ENCODE measurements at places on chromosomes 7 and 10.
A peak's percentile ranks its signal among the peaks of the same experiment; 100 is the strongest.

DNA sequence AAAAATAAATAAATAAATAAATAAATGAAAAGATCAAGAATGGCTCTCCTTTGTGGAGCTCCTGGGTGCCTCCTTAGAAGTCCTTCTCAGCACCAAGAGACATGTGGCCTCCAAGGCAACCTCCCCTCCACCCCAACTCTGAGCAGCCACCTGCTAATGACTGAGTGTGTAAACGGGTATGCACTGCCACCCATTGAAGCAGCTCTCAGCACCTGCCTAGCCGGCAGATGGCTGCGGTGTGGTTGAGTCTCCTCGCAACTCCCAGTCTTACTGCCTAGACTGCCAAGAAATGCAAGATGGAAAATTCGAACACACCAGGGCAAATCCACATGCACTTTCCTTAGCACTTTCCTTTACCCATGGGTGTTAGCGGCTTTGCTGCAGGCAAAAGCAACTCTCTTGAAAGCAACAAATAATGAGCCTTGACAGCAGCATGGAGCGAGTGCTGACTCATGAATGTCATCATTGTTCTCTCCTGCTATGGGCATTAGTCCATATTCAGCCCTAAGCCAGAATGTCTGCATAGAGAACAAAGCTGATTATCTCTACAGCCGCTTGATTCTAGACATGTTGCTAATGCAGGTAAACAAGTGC lies 913.9 kb upstream of the AUTS2 start:
- DNase-seq: no peak

DNA sequence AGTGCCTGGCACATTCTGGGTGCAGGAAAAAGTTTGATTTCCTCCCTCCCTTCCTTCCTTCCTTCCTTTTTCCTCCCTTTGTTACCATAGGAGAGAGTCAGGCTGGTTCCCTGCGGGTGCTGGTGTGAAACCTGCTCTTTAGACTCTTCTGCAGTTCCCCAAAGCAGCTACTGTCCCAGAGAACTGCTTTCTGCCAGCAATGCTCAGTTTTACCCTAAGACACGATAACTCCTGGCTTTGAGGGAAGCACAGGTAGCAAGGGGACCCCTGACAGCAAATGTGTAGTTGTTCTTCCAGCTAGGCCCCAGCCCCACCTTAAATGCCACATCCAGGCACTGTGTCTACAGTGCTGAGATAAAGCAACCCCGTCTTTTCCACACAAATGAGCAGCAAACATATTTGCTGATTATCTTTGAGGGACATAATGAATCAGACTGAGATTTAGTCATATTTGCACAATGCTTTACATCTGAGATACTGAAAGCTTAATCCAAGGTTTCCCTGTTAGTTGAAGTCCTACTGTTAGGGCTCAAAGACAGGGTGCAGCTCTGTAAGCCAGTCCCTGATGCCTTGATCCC lies 55.5 kb downstream of the MET start:
- DNase-seq: no peak

GRCh38 chr7:115099906-115100305 lies 178.0 kb downstream of the MDFIC start:
- peak; percentile 11 for DNase-seq

DNA sequence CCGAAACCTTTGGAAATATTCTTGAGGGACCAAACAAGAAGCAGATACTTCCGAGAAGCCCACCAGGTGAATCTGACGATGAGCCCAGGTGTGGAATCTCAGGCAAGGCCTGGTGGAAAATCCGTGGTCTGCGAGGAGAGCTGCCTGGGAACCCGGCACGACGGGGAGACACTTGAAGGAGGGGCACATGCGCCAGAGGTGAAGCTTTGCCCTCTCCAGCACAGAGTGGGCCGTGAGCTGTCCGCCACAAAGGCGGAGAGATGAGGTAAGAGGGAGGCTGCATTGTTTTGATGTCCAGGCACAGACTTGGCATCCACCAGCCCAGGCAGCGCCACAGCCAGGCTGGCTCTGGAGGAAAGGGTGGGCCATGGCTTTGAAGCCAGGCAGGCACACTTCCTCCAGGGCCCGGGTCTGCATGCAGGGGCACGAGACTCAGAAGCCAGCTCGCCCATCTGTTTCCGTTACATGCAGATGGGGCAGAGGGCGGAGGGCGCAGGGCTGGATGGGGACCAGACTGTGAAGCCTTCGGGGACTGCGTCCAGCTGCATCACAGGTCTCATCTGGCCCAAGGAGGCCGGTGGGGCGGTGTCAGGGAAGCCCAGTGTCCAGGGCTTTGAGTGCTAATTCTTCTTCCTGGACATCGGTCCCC lies 45.4 kb downstream of the CALML3 start:
- no peak for DNase-seq

GRCh38 chr10:91185239-91185875 lies 35.1 kb upstream of the PCGF5 start:
- DNase-seq: peak; percentile 4

GRCh38 chr10:72625276-72625607 lies 637 bp downstream of the MICU1 start:
- no peak for DNase-seq

GRCh38 chr7:114392686-114393085 lies 21.9 kb upstream of the FOXP2 start:
- DNase-seq: no peak

DNA sequence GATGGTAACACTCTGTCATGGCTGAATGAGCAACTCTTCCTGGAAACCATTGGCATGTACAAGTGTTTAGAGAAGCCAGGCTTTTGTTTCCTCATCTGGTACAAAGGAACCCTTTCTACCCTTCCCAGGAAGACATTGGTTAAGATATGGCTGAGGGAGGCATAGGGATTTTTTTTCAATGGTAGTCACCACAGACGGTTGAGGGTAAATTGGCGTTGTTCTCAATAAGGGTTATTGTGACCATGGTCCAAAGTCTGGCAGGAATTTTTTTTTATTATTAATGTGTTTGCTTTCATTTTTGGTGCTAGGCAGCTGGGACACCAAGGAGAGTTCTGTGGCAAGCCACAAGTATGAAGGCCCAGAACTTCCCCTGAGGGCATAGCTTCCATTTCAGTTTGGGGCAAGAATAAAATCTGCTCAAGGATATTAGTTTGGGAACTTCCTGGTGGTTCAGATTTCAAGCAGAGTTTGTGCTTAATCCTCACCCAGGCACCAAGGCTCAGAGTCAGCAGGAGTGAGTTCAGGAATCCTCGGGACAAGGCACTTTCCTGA lies at the start of gene PLEKHS1:
TSS of gene PLEKHS1 (plus strand) at position 502 of the 552 bp plus-strand sequence. CDS start 3,596 bp downstream, outside the sequence.
- DNase-seq: peak; percentile 66

DNA sequence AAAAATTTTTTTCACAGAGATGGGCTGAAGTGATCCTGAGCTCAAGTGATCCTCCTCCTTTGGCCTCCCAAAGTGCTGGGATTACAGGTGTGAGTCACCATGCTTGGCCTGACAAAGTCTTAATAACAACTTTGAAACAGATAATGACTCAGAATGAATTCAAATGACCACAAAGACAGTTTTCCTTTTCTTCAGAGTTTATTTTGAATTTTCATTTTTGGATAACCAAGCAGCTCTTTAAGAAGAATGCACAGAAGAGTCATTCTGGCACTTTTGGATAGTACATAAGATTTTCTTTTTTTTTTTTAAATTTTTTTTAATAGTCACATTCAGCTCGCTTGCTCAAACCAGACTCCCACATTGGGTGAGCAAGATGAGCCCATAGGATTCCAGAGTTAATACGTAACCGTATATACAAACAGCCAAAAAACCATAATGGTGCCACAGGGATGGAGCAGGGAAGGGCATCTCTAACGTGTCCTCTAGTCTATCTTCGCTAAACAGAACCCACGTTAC lies 43.0 kb upstream of the NMT2 start:
- DNase-seq: no peak
